Effector CD4-positive, alpha-beta T cell (primary cell): ENCODE measurements at places on chromosomes 11 and 22.
A peak's percentile ranks its signal among the peaks of the same experiment; 100 is the strongest.

DNA sequence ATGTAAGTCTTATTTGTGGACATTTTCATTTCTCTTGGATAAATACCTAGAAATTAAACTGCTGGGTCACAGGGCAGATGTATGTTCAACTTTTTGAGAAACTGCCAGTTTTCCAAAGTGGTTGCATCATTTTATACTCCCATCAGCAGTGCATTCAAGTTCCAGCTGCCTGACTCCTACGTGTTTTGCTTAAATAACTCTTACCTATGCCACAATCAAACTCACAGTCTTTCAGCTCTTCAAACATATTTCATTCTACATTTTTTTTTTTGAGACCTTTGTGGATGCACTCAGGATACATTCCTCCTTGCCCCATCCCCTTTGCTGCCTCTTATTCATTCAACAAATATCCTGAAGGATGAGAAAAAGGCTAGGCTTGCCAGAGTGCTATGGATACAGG, 9.2 kb downstream of the TCF20 start:
- DNase-seq, result no peak

DNA sequence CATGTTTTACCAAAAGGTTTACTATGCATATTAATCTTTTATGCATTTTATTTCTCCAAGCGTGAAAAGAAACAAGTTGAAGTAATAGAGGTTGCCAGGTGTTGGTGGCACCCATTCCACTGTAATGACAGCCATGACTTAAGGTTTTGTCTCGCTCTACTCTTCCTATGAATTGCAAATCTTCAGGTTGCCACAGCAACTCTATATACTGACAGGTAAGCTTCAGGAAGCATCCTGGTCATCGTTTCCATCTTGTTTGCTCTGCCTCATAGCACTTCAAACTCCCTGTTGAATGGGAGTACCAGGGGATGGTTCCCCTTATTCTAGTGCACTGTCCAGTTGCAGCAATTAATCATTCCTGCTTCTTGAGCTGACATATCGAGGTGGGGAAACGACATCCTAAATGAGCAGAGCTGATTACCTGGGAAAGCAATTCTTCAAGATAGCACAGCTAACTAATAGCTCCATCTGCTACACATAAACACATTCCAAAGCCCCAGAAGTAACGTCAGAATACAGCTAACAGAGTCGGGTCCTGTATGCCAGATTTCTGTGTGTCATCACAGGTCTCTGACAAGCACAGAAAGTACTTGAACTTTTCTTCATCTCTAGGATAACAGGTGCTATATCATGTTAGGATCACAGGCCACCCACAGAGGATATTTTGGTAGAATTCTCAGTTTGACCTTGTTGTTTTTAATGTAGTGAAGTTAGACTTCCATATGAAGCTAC, 80.3 kb downstream of the CADM1 start:
- no peak for DNase-seq

DNA sequence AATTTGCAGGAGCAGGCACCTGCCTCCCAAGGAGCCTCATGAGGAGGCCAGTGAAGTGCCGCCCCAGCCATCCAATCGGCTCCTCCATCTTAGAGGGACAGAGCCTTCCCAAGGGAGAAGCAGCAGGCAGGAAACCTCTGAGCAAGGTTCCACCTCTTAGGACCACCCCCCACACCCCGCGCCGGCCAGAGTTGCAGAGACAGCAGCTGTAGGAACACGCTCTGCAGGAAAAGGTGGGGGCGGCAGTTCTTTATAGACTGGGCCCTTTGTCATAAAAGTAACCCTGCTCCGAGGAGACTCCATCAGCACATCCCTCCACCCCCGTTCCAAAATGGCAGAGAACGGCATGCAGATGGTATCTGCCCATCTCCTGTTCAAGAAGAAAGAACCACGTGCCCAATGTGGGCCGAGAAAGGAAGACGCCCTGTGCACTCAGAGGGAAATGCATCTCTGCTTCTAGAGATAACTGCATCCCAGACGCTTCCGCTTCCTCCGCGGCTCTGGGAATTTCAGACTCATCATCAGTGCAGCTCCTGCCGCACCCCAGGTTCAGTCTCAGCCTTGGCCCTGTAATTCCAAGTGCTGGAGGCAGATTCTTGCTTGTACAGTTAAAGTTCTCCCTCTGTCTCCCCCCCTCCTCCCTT, 98.5 kb downstream of the SPATA19 start:
- no peak for DNase-seq

GRCh38 chr11:68010090-68011041, at the start of gene ALDH3B1:
ALDH3B1 (plus strand) TSS chr11:68010327; CDS start chr11:68015298, 4,971 bp downstream.
- no peak for DNase-seq

DNA sequence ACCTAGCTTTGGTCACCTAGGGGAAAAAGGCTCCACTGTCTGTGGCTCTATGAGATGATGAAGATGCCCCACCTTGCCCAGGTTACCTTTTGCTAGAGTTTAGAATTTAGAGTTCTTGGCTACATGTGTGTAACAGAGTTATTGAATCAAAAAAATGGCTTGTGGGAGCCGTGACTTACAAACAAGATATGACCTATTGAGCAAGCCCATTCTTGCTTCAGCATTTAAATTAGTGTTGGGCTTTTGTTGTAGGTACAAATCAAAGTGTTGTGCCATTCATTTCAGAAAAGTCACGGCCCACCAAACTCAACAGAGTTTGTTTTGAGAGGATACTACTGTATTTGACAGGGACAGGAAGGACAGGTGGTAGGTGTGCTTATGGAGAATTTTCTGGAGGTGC, 768.8 kb downstream of the NTM start:
- no peak for DNase-seq

DNA sequence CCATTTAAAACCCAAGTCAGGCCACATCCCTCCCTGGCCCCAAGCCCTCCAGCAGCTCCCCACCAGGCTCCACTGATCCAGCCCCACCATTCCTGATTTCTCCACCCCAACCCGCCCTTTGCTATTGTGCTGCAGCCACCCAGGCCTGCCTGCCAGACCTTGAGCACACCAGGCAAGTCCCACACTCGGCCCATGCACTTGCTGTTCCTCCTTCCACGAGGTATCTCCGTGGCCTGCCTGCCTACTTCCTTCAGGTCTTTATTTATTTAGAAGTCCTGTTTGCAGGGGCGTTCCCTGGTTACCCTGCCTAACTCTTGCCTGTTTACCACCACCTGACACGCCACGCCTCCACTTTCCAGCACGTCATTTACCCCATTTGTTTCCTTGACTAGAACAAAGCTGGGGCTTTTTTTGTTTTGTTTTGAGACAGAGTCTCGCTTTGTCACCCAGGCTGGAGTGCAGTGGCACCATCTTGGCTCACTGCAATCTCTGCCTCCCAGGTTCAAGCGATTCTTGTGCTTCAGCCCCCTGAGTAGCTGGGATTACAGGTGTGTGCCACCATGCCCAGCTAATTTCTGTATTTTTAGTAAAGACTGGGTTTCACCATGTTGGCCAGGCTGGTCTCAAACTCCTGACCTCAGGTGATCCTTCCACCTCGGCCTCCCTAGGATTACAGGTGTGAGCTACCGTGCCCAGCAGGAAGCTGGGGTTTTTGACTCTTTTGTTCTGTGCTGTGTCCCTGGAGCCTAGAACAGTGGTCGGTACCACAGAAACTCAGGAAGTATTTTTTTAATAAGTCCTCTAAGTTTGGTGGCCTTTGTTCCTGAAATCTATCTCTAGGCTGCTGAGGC, 6.7 kb downstream of the CENPM start:
- peak; percentile 96 for DNase-seq

DNA sequence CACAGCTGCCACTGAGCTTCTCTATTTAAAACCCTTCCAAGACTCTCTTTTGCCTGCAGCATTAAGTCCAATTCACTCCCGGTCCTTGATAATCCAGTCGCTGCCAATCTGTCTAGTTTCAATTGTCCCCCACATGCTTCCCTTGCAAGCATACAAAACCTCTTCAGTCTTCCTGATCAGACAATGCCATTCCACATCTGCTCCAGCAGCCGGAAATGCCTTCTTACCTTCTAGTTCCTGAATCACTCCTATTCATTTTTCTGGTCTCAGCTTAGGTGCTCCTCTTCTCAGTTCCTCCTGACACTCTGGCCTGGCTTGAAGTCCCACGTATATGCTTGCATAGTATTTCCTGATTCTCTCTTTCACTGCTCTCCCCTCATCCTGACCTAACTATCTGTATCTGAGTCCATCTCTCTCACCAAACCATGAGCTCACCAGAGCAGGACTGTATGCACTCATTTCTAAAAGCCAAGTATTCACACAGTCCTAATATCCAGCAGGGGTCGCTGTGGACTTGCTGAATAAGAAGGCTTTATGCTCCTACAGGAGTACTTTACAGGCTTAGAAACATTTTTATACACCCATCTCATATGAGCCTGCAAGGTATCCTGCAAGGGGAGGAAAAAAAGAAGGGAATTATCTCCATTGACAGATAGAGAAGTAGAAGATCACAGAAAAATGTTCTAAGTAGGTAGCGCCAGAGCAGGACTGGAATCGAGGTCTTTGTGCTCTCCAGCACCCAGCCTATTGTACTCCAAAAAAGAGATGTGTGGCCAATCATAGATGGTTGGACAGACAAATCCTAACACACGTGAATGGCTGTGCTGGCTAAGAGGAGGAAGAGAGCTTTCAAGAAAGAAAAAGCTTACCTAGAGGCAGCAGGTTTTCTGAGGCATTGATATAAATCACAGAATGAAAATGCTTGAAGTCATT, 19.2 kb downstream of the XRRA1 start:
- DNase-seq, result peak; percentile 56
